Hair follicle dermal papilla cell (primary cell): ENCODE measurements at places on chromosomes 16 and 17. TPM values are rescaled to one million over a fixed set of nuclear protein-coding genes. Genes with fewer than 3 reads are reported as not detected.

KRTAP4-4 gene
- not detected in 2 replicates for total RNA-seq

ATP6V0C gene
- total RNA-seq: 14.6 and 27.6 TPM in 2 replicates

CHST6 gene
- total RNA-seq: 0.73 and 1.3 TPM in 2 replicates

TSEN54 gene
- 6.8 and 8.3 TPM in 2 replicates for total RNA-seq

AFMID gene
- 33.4 and 37.0 TPM in 2 replicates for total RNA-seq

GABARAPL2 gene
- 27.3 and 34.5 TPM in 2 replicates for total RNA-seq

KRTAP9-8 gene
- total RNA-seq: not detected in 2 replicates

GNAO1 gene
- 0.12 and 0.32 TPM in 2 replicates for total RNA-seq

CMTM2 gene
- total RNA-seq: not detected in 2 replicates

MT1F gene
- 0.16 TPM in 1 of 2 replicates, not detected in the other for total RNA-seq

CDK5R1 gene
- total RNA-seq: 0.61 and 0.65 TPM in 2 replicates

KCNJ12 gene
- 0.49 and 0.61 TPM in 2 replicates for total RNA-seq

KRT31 gene
- total RNA-seq: not detected in 2 replicates

SNX20 gene
- not detected in 2 replicates for total RNA-seq

CA4 gene
- not detected in 2 replicates for total RNA-seq

TNS4 gene
- total RNA-seq: 0.24 and 0.32 TPM in 2 replicates

KDM6B gene
- 7.7 and 10.7 TPM in 2 replicates for total RNA-seq

EFCAB13 gene
- 4.5 and 6.7 TPM in 2 replicates for total RNA-seq

SP2 gene
- total RNA-seq: 2.8 and 3.3 TPM in 2 replicates

SECTM1 gene
- total RNA-seq: 101 and 151 TPM in 2 replicates

QRICH2 gene
- total RNA-seq: 1.8 and 3.9 TPM in 2 replicates

ZNF500 gene
- 16.4 and 16.8 TPM in 2 replicates for total RNA-seq

PIPOX gene
- 2.6 and 3.4 TPM in 2 replicates for total RNA-seq

KCTD2 gene
- 24.5 and 25.3 TPM in 2 replicates for total RNA-seq

ACSM2A gene
- not detected in 2 replicates for total RNA-seq

EVPL gene
- under 0.01 TPM in 1 of 2 replicates, not detected in the other for total RNA-seq

NPIPA2 gene
- 0.24 and 0.32 TPM in 2 replicates for total RNA-seq

PPP1R27 gene
- not detected in 2 replicates for total RNA-seq

CASKIN1 gene
- 0.12 and 0.16 TPM in 2 replicates for total RNA-seq

TGFB1I1 gene
- total RNA-seq: 139 and 141 TPM in 2 replicates

TMEM92 gene
- total RNA-seq: not detected in 2 replicates

UTP4 gene
- 23.6 and 27.7 TPM in 2 replicates for total RNA-seq
